ENCODE measurements at places on chromosomes 2 and 18.

- no peak for DNase-seq
These were observed 434.2 kb downstream of the MEIS1 start for GRCh38 chr2:66869076-66869475.

GRCh38 chr2:198347946-198348345 lies 543.6 kb downstream of the PLCL1 start:
- no peak for DNase-seq

DNA sequence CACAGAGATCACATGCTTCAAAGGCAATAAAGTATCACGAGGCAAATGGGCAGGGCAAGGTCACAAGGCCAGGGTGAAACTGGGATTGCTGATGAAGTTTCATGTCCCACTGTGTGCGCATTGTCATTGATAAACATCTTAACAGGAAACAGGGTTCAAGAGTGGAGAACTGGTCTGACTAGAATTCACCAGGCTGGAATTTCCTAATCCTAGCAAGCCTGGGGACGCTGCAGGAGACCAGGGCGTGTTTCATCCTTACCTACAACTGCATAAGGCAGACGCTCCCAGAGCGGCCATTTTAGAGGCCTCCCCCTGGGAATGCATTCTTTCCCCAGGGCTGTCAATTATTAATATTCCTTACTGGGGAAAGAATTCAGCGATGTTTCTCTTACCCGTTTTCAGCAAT lies 33.2 kb downstream of the PTPN4 start:
- no peak for DNase-seq

DNA sequence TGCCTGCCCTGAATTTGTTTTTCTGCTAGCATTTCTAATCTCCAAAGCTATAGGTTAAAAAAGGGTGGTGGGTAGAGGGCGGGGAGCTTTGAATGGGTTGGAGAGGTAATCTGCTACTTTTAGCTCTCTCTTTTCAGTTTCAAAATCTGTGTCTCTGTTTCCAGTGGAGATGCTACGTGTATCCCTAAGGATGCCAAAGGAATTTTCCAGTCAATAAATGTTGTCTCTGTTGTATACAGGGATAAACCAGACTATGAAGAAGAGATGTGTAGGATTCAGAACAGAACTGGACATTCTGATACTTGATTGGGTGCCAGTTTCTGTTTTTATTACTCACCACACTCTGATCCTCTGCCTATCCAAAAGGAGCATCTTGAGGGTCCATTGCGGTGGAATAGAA lies 50.1 kb downstream of the TMEM178A start:
- DNase-seq, result no peak

GRCh38 chr2:127439343-127439742 lies 21.1 kb downstream of the PROC start:
- no peak for DNase-seq

- no peak for DNase-seq
These were observed 29.6 kb downstream of the LBH start for GRCh38 chr2:30260941-30261340.

DNA sequence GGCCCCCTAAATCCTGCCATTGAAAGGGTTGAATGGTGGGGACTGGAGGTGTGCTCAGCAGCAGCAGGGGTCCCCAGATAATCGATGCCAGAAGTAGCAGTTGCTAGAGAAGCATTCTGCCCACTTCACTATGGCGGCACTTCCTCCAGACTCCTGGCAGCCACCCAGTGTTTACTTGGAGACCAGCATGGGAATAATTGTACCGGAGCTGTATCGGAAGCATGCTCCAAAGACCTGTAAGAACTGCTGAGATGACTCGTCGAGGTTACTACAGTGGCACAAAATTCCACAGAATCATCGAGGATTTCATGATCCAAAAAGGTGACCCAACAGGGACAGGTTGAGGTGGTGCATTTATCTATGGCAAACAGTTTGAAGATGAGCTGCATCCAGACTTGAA lies 11.0 kb upstream of the GAREM2 start:
- DNase-seq, result no peak
